ENCODE measurements at places on chromosomes 4 and X. TPM values are rescaled to one million over a fixed set of nuclear protein-coding genes. Genes with fewer than 3 reads are reported as not detected.

DNA sequence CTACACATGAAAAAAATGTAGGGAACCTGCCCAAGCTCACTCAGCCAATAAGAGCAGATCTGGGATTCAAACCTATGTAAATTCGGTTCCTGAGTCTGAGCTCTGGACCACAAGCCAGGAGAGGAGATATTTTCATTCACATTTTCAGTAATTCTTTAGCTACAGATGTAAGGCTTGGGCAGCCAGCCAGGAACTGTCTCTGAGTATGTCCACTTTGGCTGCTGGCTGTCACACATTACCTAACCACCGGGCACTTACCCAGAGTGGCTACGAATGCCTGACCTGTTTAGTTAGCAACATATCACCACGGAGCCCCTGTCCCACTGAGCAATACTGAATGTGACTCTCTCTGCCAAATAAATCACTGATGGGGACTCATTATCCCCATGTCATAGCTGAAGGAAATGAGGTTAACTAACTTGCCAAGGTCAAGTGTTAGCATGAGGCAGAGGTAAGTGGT, 15.3 kb downstream of the USP46 start:
- no peak overlapping the region for H3K4me3 ChIP-seq
- H3K27ac ChIP-seq = no peak overlapping the region
- no peaks in the 10 kb centered on the region for H3K27me3 ChIP-seq
- H3K4me1 ChIP-seq = no peaks in the 10 kb centered on the region
- DNase-seq = no peak

Gene UGT2A1
- not detected for polyA plus RNA-seq

DNA sequence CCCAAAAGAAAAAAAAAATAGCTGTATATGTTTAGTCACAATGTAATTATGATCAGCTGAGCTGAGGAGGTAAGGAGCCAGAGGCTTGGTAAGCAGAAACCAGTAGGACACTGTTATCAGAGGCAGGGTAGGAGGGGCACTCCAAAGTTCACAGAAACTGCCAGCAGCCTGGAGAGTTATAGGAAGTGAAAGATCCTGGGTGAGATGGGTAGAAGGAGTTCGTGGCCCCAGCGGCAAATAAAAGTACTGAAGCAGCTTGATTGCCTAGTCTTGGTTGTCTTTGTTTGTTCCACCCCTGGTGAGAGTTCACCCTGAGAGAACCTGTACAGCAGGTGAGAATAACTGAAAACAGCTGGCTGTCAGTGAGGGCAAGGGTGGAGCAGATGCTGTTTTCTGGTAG, 340.8 kb downstream of the ADGRL3 start:
- H3K36me3 ChIP-seq = no peaks in the 10 kb centered on the region
- H3K4me3 ChIP-seq = no peak overlapping the region
- H3K27me3 ChIP-seq = no peaks in the 10 kb centered on the region
- no peak overlapping the region for H3K27ac ChIP-seq

- H3K4me3 ChIP-seq = no peak overlapping the region
- no peaks in the 10 kb centered on the region for H3K4me1 ChIP-seq
- no peak overlapping the region for H3K27ac ChIP-seq
Observed at GRCh38 chr4:48093991-48094416, 40.0 kb downstream of the TXK start.

Gene FGD1
- polyA plus RNA-seq = 0.67 TPM

Gene TLR7
- not detected for polyA plus RNA-seq

DNA sequence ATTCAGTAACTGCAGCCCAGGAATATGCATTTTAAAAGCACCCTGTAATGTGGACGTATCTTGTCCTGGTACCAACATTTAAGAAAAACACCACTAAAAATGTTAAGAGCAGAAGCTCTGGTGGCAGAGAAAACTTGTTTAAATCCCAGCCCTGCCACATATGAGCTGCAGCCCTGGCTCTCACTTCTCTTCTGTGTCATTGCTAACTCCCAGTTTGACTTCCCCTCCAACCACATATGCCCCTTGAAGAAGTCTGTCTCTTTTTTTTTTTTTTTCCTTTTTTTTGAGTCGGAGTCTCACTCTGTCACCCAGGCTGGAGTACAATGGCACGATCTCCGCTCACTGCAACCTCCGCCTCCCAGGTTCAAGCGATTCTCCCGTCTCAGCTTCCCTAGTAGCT, 14.8 kb downstream of the LHFPL1 start:
- H3K36me3 ChIP-seq = no peaks in the 10 kb centered on the region
- H3K27me3 ChIP-seq = no peaks in the 10 kb centered on the region
- no peaks in the 10 kb centered on the region for H3K4me1 ChIP-seq
- H3K27ac ChIP-seq = no peak overlapping the region
- DNase-seq = no peak

Gene NMU
- polyA plus RNA-seq = 2.2 TPM

DNA sequence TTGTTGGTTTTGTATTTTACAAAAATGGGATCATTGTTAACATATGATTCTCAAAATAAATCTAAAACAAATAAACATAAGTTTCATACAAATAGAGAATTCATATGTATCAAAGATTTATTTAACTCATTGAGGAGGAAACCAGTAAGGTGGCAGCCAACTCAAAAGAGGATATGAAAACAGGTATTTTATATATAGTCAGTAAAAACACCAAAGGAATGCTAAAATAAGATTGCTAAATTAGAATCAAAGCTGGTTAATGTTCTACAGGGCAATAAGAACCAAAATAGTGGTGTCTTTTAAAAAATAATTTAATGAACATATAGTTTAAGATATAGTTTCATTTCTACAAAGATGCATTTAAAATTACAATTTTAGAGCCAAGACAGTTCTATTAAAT, 23.1 kb downstream of the XKRX start:
- no peaks in the 10 kb centered on the region for H3K27me3 ChIP-seq
- H3K36me3 ChIP-seq = no peaks in the 10 kb centered on the region

Gene CYSLTR1
- polyA plus RNA-seq = 2.6 TPM

- peaks cover 10% of the 10 kb centered on the region for H3K36me3 ChIP-seq
- DNase-seq = no peak
- no peaks in the 10 kb centered on the region for H3K27me3 ChIP-seq
- H3K4me1 ChIP-seq = peaks cover 28% of the 10 kb centered on the region
Observed at GRCh38 chr4:168475745-168476144, 4.5 kb downstream of the DDX60L start.

Gene SMIM31
- not detected for polyA plus RNA-seq

Gene RBBP7
- polyA plus RNA-seq = 155 TPM

DNA sequence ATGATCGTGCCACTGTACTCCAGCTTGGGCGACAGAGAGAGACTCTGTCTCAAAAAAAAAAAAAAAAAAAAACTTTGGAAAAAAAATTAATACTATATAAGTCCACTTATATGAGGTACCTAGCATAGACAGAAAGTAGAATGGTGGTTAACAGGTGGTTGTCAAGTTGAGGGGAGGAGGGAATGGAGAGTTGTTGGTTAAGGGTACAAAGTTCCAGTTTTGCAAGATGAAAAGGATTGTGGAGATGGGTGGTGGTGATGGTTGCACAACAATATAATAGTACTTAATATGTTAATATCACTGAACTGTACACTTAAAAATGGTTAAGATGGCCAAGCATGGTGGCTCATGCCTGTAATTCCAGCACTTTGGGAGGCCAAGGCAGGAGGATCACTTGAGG, 4.1 kb upstream of the IL9R start:
- no peaks in the 10 kb centered on the region for H3K4me1 ChIP-seq
- H3K27me3 ChIP-seq = no peaks in the 10 kb centered on the region
- H3K27ac ChIP-seq = no peak overlapping the region
- no peak overlapping the region for H3K4me3 ChIP-seq
- no peaks in the 10 kb centered on the region for H3K36me3 ChIP-seq
- no peak for DNase-seq

DNA sequence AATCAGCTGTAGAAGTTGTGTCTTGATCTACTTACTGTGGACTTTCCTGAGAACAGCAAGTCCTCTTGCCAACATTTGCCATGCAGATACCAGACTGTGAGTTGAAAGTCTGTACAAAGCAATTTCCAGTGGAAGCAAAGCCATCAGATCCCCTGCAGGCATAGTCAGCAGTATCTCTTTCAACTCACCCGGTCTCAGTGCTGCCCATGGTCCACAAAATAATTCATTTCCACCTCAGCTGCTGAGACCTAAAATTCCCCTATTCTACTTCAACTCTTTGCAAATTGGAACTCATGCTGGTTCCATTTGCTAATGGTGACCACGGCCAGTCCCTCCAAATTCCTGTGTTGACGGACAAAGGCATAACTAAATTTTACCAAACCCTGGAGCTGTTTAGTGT, 46.0 kb upstream of the RPL34 start:
- no peaks in the 10 kb centered on the region for H3K27me3 ChIP-seq
- no peaks in the 10 kb centered on the region for H3K36me3 ChIP-seq
- H3K27ac ChIP-seq = no peak overlapping the region
- DNase-seq = no peak
- no peak overlapping the region for H3K4me3 ChIP-seq

Gene TREX2
- 0.77 TPM for polyA plus RNA-seq

DNA sequence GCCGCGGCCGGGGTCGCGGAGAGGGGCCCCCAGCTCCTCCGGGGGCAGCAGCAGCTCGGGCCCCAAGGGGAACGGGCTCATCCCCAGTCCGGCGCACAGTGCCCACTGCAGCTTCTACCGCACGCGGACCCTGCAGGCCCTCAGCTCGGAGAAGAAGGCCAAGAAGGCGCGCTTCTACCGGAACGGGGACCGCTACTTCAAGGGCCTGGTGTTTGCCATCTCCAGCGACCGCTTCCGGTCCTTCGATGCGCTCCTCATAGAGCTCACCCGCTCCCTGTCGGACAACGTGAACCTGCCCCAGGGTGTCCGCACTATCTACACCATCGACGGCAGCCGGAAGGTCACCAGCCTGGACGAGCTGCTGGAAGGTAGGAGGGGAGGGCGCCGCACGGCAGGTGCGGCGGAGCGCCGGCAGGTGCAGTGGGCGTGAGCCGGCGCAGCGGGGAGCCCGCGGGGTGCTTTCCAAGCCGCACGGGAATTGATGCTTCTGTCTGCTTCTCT, 886 bp downstream of the DCLK2 start:
- no peak for DNase-seq
- H3K4me1 ChIP-seq = no peaks in the 10 kb centered on the region
- no peaks in the 10 kb centered on the region for H3K36me3 ChIP-seq
- H3K4me3 ChIP-seq = no peak overlapping the region
- H3K27me3 ChIP-seq = peaks cover 15% of the 10 kb centered on the region
- H3K27ac ChIP-seq = no peak overlapping the region

DNA sequence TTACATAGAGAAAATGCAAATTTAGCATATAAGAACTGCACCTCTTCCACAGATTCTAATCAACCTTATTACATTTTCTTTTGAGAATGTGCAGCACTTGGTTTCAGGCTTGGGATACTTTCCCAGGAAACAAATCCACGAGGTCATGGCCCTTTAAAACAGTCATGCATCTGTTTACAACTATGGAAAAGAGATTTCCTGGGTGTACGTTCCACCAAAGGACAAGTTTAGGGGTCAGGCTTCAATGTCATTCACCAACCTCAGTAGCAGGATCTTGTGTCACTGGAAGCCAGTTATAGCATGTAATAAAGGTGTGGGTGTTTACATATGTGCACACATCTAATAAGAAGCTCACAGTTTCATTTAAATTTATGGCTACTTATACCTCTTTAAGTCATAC, 30.7 kb downstream of the EREG start:
- H3K27ac ChIP-seq = no peak overlapping the region
- H3K36me3 ChIP-seq = no peaks in the 10 kb centered on the region
- no peaks in the 10 kb centered on the region for H3K27me3 ChIP-seq
- no peak for DNase-seq
- no peak overlapping the region for H3K4me3 ChIP-seq

DNA sequence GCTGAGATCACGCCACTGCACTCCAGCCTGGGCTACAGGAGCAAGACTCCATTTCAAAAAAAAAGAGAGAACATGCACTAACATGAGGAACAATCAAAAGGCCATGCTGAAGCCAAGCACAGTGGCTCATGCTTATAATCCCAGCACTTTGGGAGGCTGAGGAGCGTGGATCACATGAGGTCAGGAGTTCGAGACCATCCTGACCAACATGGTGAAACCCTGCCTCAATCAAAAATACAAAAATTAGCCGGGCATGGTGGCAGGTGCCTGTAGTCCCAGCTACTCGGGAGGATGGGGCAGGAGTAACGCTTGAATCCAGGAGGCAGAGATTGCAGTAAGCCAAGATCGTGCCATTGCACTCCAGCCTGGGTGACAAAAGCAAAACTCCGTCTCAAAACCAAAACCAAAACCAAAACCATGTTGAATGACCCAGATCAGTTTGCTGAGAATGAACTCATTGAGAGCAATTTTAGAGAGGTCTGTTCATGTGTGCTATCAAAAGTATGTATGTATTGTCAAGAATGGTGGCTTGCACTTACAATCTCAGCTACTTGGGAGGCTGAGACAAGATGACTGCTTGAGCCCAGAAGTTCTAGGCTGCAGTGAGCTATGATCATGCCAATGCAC, 44.8 kb downstream of the PDS5A start:
- H3K4me1 ChIP-seq = peaks cover 48% of the 10 kb centered on the region
- H3K36me3 ChIP-seq = no peaks in the 10 kb centered on the region
- no peak overlapping the region for H3K27ac ChIP-seq
- no peaks in the 10 kb centered on the region for H3K27me3 ChIP-seq
- H3K4me3 ChIP-seq = no peak overlapping the region

Gene GAGE12F
- polyA plus RNA-seq = not detected

GRCh38 chr4:21795091-21795490, 153.5 kb downstream of the KCNIP4 start:
- H3K4me3 ChIP-seq = no peak overlapping the region
- no peak overlapping the region for H3K27ac ChIP-seq
- H3K4me1 ChIP-seq = no peaks in the 10 kb centered on the region
- peak; percentile 19 for DNase-seq
- no peaks in the 10 kb centered on the region for H3K36me3 ChIP-seq

DNA sequence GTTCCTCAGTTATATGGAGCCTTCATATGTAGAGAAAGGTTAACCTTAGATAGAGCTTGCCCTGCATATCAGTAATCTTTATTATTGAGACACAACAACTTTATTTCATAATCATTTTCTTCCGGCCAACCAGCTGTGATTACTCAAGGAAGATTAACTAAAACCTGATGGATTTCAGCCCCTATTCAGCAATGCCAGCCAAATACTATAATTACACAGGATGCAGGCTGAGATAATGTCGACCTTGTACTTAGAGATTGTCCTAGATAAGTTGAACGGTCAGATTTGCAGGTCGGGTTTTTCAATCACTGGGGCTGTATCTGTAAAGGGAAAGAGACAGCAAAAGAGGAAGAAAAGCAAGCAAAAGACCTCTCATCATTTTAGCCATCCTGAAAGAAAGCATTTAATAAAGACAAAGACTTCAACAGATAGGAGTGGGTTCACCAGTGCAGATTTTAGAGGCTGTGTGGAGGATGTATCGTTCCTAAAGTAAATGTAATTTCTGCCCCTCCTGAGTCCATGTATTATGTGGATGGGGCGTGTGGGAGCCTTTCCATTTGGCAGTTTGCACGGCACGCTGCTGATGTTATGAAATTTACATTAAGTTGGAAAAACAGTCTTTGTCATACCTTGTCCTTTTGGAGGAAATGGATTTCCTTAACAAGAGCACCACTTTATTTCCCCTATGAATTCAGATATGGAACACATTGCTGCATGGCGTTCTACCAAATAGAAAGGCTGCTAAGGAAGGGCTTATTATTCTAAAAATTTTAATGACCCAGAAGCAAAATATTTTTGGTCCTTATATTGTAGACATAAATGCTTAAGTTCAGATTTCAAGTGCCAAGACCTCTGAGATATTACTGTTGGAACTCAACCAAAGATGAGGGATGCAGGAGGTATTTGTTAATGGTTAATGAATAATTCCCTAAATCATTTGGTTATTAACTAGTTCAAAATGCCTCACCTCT, 496.7 kb downstream of the SPRY1 start:
- no peak overlapping the region for H3K27ac ChIP-seq
- no peak for DNase-seq
- H3K4me1 ChIP-seq = no peaks in the 10 kb centered on the region
- H3K27me3 ChIP-seq = no peaks in the 10 kb centered on the region
- H3K4me3 ChIP-seq = no peak overlapping the region

All from CD8-positive, alpha-beta memory T cell (primary cell).